ENCODE measurements at places on chromosomes 5 and 9.

DNA sequence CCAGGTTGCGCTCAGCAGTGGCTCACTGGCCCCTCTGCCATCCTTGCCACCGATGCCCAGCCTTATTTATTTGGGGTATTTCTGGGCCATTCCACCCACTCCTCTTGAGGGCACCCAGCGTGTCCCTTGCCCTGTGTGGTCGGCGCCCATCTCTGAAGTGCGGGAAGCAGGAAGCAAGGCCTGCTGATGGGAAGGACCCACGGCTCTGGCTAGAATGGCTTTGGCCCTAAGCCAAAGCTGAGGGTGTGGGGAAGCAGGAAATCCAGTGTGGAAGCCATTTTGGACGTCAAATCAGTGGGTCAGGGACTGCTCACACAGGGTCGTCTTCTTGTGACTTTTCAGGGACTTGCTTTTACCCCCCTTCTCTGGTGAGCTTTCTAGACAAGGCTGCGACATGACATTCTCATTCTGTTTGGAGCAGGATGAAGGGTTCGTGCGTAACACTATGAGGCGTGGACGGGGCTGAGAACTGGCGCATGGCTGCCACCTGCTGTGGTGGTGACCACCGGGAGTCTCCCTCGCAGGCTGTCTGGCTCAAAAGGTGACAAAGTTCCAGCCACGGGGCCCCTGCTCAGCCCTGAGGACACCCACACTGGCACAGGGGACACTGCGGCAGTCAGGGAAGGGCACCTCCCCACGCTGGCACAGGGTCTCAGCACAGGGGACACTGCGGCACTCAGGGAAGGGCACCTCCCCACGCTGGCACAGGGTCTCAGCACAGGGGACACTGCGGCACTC is 50.7 kb upstream of the NKD2 start:
- peak; percentile 67 for DNase-seq

- no peak for DNase-seq
Measured at GRCh38 chr9:27353166-27353473, 56.2 kb upstream of the EQTN start.

GRCh38 chr9:83188277-83188676 is 125.3 kb upstream of the RASEF start:
- DNase-seq: no peak

GRCh38 chr5:139761057-139761450 is 34.6 kb upstream of the PSD2 start:
- DNase-seq: no peak

GRCh38 chr9:110261632-110262031 is 5.3 kb upstream of the TXN start:
- no peak for DNase-seq

- no peak for DNase-seq
Measured at GRCh38 chr5:164256351-164256750, 750.9 kb downstream of the MAT2B start.

DNA sequence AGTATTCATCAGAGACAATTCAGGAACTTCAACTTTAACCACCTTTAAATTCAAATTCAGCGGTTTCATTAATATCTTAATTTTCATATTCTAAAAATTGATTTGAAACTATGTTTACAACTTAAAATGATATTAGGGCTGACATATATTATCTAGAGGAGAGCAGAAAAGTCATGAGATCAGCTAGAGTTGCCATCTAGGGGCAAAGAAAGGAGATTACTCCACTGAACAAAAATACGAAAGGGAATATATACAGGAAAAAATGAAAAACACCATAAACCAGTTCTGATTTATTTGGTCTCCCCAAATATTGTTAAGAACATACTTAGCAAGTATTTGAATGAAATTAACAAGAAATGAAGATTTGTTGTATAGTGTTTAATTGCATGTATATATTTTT is 946.3 kb downstream of the DTWD2 start:
- DNase-seq: no peak

- peak; percentile 43 for DNase-seq
Measured at GRCh38 chr9:1009101-1009707, 32.7 kb downstream of the DMRT3 start.

GRCh38 chr9:135718616-135719015 is 16.6 kb downstream of the KCNT1 start:
- DNase-seq: no peak

All from DMS153 (cell line).